SHP77 treated with DMSO at 0.1 percent for 48 hours (cell line): ENCODE measurements at places on chromosomes 2 and 18.

- DNase-seq, result no peak
These were observed 78.0 kb downstream of the SPOPL start for GRCh38 chr2:138579556-138579955.

- no peak for DNase-seq
These were observed 39.2 kb downstream of the FECH start for GRCh38 chr18:57547260-57547659.

DNA sequence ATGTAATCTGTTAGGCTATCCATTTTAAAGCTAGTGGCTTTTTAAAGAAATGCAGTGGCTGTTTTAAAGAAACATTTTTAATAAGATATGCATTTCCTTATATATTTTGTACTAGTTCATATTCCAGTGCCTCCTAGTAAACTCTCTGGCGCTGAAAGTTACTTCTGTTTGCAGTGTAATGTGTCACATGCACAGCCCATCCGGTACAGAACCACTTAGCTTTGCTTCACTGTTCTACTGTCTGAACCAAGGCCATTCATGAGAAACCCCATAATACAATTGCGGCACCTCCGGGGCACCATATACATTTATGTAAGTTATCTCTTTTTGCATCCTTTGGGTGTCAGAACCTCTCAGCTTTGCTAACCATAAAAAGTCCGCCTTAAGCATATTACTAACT is 114.6 kb upstream of the KCTD1 start:
- no peak for DNase-seq

DNA sequence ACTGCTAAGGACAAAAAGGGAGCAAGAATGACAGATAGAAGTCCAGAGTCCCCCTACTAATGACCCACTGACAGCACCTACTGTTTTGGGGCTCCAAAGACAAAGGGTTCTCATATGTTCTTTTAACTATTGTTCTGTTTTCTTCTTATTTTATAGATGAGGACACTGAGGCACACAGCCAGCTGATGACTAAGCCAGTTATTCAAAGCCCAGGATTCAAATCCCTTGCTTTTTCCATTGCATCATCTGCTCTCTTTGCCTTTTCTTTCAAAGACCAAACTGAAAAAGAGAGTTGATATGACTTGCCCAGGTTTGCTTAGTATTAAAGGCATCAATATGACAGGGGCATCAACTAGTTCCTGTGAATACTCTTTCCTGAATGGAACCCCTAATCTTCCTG is 299.8 kb downstream of the LRATD1 start:
- no peak for DNase-seq

DNA sequence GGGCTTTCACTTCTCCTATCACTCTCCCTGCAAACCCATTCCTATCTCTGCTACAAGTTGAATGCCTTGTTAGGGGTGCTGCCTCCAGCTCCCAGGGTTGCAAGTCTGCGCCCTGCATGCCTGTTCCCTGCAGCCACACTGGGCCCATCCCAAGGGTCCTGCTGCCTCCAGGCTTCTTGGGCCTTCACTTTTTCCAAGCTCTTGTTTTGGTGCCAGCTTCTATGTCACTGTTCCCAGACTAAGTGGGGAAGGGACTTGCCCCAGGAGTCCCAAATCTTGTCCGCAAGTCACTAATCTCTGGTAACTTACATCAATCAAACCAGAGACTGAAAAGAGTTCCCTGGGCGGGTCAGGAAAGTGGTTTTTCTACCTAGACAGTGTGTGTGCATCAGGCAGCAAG is 65.4 kb downstream of the ZCCHC2 start:
- DNase-seq, result no peak

GRCh38 chr2:200042102-200042735 is 86.8 kb downstream of the MAIP1 start:
- DNase-seq, result no peak

GRCh38 chr2:28626891-28627421 is 124.7 kb upstream of the PPP1CB start:
- no peak for DNase-seq

DNA sequence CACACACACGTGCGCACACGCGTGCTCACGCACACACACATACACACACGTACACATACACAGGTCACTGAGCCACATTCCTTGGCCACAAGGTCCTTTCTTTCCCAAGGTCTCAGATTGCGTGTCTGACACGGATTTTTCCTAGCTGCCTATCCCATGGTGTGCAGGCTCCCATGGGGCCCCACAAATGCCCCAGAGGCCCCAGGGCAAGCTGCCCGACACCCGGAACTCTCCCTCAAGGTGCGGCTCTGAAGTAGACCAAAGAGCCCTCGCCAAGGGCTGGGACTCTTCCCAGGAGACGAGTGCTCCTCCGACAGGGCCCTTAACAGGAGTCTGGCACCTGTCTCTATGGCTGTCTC is 46.7 kb downstream of the SDC1 start:
- no peak for DNase-seq
